Activated naive CD4-positive, alpha-beta T cell treated with anti-CD3 and anti-CD28 coated beads for 36 hours (primary cell): ENCODE measurements at places on chromosomes 16 and 17.
A peak's percentile ranks its signal among the peaks of the same experiment; 100 is the strongest.

- no peak for DNase-seq
Measured at GRCh38 chr16:69855592-69855991, 93.5 kb downstream of the WWP2 start.

DNA sequence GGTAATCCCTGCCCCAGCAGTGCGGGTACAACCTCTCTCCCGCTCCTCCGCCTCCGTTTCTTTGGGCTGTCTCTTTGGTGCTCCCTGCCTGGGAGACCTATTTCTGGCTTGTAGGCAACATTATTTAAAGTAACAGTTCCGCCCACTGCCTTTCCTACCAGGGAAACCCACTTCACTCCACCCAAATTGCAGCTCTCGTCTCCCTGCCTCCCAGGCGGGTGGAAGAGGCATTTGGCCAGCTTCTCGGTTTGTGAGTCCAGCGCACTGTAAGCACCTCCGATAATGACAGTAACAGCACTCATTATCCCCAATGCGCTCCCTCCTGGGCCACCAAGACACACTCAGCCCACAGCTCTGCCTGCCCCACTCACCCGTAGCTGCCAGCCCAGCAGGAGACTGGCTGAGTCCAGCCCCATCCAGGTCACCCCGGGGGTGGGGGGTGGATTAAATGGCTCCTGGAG, 165.1 kb upstream of the CDC42EP4 start:
- no peak for DNase-seq

DNA sequence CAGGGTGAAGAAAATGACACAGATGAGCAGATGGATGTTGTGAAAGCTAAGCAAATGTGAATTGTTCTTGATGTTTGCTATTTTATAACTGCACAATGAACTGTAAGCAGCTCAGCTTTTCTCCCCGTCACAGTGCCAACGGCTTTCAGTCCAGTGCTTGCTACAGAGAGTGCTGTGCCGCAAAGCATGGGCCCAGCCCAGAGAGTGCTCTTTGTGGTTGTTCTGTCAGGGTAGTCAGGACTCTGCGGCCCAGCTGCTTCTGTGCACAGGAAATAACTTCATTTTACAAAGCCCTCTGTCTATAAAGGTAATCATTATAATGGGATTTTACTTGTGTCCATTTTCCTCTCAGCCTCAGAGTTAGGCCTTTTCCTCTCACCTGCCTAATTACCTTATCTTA, 39.1 kb downstream of the CDRT15 start:
- peak; percentile 77 for DNase-seq

GRCh38 chr17:45813048-45813725, 29.1 kb downstream of the CRHR1 start:
- DNase-seq: no peak

DNA sequence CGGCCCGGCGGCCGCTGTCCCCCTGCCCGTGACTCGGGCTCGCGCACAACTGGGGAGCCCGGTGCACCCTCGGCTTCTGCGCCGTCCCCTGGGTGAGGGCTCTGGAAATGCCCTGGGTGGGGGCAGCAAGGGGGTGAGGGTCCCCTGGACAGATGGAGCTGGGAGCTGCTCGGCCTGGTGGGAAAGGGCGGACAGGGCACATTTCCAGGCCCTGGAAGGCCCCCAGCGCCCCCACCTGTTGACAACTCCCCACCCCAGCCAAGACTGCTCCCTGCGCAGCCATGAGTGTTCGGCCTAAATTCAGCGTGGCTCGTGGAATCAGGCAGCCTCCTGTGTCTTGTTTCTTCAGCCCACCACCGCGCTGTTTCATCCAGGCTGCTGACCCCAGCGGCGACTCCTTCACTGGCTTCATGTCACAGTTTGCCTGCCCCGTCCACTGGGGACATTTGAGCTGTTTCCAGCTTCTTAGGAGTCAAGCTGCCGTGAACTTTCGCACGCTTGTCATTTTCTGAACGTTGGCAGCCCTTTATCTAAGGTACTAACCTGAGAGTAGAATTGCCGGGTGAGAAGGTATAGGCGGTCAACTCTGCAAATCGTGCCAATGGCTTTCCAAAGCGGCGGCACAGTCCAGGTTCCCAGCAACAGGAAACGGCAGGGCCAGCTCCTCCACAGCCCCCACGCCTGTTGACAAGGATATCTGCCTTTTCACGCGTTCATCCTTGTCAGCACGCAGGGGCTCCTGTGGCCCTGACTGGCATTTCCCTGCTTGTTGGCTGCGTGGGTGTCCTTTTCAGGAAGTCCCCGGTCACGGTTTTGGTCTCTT, 895 bp downstream of the UTS2R start:
- DNase-seq: no peak

DNA sequence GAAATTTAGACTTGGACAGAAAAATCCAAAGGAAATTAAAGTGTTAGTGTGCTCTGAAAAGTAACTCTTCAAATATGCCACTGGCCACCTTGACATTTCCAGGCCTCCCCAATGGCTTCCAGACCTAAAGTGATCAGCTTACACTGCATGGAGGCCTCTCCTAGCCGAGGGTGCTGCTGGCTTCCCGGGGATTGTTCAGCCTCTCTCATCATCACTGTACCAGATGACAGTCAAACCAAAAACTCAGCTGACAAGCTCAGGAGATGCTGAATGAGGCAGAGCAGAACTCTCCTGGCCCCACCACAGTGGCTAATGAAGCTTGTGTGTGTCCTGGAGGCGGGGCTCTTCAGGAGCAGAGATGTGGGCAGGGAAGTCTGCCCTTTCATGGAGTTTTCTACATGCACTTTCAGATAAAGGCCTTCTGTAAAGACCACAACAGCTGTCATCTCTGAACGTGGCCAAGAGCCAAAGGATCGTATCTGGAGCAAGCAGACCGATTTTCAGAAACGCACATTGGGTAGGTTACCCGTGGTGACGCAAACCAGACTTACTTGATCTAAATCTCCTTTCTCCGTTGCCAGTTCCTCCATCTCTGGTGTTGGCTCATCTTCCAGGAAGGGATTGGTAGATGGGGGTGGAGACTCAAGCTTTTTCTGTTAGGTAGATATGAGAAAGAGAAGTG, 113.3 kb downstream of the VPS53 start:
- DNase-seq: no peak

- no peak for DNase-seq
Measured at GRCh38 chr17:55394357-55395021, 27.1 kb downstream of the MMD start.

- DNase-seq: no peak
Measured at GRCh38 chr16:88839745-88840599, 16.8 kb downstream of the GALNS start.

- DNase-seq: no peak
Measured at GRCh38 chr17:74201250-74201649, 2.2 kb upstream of the RPL38 start.
